MG63 (cell line): ENCODE measurements at places on chromosomes 12 and 14. TPM values are rescaled to one million over a fixed set of nuclear protein-coding genes. Genes with fewer than 3 reads are reported as not detected.

- DNase-seq, result no peak
These were observed 80.1 kb upstream of the PDZRN4 start for GRCh38 chr12:41108032-41108431.

DNA sequence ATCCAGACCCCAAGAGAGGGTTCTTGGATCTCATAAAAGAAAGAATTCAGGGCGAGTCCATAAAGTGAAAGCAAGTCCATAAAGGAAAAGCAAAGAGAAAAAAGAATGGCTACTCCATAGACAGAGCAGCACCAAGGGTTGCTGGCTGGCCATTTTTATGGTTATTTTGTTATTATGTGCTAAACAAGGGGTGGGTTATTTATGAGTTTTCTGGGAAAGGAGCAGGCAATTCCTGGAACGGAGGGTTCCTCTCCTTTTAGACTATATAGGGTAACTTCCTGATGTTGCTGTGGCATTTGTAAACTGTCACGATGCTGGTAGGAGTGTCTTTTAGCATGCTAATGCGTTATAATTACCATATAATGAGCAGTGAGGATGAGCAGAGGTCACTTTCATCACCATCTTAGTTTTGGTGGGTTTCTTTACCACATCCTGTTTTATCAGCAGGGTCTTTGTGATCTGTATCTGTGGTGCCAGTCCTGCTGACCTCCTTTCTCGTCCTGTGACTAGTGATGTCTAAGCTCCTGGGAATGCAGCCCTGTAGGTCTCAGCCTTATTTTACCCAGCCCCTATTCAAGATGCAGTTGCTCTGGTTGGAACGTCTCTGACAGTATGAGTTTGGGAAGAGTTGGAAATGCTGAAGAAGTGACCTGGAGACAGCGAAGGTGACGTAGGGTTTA, 100.5 kb downstream of the ZNF664 start:
- DNase-seq, result no peak

DNA sequence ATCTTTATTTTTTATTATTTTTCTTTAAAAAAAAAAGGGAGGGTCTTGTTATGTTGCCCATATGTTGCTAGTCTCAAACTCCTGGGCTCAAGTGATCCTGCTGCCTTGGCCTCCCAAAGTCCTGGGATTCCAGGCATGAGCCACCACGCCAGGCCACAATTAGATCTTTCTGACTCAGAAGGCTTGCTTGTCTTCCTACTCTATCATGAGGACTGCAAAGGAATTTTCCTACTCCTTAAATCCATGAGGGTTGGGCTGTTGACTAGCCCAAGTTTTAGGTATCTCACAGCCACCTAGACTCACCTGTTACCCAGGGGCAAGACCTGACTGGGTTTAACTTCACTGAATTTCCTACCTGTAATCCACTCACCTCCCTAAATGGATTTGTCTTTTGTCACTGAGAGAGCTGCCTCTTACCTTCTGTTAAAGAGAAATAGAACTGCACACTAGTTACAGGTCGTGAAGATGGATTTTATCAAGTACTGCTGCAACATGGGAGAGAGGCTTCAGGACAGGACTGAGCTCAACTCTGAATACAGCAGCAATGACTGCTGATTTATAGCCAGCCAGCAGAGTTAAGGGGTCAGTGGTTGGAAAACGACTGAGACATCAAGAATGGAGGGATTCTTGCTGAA, 72.3 kb downstream of the B4GALNT3 start:
- DNase-seq, result no peak

- no peak for DNase-seq
These were observed 48.2 kb downstream of the VEZT start for GRCh38 chr12:95265765-95266164.

DNA sequence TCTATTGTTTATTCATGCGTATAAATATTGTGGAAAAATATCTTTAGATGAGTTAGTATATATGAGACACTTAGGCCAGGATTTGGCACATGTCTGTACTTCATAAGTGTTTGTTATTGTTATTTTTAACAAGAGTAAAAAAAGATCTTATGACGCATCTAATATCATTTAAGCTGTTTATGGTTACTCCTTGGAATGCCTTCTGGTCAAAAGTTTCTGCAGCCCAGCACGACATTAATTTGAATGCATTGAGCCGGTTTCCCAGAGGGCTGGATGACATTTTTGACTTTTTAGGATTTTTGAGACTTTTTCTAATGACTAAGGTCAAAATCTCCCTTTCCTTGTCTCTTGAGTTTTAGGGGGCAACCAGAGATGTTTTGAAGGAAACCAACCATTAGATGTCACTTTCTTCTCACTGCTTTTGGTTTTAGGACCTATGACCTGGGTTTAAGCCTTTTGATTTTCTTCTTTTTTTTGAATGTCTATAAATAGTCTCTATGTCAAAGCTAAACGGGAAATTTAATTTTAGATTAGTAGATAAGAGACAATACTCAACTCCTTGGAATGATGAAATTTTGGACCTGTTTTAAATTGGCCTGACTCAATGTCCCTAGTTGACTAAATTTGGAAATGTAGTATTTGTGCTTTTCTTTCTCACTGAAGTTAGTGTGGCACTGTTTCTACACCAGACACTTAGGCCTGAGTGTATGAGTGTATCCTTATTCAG, 215.5 kb downstream of the AEBP2 start:
- peak; percentile 58 for DNase-seq

DNA sequence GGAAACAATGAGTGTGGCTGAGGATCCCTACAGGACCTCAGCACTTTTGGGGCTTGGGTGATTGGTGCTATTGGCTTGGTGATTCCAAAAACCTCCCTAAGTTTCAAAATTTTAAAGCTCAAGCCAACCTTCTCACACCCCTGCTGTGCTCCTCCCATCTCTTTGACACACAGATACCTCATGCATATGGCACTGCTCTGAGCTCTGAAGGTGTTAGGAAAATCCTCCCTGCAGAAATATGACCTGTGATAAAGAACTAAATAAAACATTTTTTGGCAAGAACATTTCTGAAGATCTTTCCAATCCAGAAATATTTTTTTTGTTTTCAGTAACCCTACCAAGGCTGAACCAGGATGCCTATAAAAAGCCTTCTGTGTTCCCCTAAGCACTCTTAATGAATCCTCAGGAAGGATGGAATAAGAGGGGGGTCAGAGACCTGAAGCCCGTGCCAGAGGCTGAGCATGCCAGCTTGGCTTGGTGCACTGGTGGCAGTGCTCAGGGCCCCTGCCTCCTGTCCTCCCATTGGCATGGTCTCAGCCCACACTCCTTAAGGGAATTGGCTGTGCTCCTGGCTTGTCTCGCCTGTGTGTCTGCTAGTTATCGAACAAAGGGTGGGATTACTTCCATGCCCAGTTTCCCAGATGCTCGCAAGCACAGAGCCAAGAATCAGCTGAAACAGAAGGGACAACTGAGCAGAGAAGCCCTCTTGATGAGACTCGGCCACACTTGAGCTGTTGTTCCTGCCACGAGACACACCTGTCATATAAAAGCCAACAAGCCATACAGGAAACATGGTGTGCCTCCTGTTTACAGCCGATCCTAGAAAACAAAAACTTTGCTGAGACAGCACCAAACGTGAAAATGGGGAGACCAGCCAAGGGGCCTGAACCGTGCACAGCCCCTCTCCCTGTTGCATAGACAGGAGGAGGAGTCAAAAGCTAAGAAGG, 132.7 kb upstream of the EEA1 start:
- no peak for DNase-seq

DNA sequence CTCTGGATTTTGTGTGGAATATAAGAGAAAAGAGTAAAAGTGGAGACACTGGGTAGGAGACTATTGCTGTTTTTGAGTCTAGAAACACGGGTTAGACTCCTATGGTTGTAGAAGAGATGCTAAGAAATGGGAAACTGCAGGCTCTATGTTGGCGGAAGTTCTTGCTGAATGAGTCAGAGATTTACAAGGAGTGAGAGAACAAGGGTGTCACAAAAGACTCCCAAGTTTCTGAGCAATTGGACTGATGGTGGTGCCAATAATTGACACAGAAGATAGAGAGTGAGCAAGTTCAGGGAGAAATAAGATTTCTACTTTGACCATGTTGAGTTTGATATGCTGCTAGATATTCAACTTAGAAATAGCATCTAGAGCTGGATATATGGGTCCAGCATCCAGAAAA, 2.6 kb upstream of the PRKD1 start:
- DNase-seq, result peak; percentile 18

GRCh38 chr14:77375164-77375950, 1.5 kb downstream of the TMED8 start:
- DNase-seq, result no peak

GRCh38 chr14:65339866-65340265, 72.7 kb upstream of the FUT8 start:
- DNase-seq, result no peak

DNA sequence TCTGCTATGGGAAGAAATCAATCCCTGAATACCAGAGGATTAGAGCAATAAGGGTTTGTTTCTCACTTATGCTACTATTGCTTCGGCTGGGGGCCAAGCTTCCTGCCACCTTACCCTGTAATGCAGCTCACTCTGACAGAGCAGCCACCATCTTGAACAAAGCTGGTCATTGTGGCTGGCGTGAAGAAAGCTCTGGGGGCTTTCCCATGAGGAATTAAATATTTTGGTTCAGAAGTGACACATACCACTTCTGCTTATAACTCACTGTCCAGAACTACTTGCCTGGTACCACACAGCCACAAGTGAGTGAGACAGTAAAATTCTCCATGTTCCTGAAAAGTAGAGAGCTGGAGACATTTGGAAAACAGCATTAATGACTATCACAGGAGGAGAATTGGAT, 82.6 kb downstream of the GALNT8 start:
- no peak for DNase-seq

DNA sequence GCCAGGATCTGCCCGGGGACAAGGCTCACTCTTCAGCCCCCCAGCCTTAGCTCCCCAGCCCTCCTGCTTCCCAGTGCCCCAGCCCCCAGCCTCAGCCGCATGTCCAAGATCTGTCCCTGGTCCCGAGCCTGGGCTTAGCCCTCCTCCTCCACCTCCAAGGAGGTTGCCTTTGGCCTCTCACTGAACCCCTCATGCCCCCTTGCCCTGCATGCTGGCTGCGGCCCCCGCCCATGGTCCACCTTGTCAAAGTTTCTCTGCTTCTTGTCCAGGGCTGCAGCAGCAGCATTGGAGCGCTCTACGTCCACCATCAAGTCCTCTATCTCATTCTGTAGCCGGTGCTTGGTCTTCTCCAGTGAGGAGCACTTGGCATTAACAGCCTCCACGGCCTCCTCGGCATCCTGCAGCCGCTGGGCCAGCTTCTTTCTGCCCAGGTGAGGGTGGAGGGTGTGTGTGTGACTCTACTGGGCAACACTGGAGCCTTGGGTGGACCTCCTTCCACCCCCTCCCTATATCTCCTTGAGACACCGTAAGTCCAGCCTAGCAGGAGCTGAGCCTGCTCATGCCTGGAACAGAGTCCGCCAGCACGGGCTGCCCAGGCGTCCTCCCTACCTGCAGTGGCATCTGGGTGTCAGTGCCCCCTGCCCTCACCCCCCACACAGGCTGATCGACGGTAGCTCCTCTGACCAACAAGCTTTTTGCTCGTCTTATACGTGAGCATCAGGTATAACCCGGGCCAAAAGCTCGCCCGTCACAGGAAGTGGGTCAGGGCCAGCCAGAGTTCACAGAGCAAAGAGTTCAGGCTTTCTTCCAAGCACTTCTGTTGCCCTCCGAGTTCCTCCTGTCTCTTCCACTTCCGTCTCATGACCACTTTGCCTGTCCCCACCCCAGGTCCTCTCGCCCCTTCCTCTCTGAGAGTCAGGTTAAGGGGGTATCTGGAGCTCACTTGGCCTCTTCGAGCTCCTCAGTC, 11.4 kb downstream of the CMTM5 start:
- no peak for DNase-seq

DNA sequence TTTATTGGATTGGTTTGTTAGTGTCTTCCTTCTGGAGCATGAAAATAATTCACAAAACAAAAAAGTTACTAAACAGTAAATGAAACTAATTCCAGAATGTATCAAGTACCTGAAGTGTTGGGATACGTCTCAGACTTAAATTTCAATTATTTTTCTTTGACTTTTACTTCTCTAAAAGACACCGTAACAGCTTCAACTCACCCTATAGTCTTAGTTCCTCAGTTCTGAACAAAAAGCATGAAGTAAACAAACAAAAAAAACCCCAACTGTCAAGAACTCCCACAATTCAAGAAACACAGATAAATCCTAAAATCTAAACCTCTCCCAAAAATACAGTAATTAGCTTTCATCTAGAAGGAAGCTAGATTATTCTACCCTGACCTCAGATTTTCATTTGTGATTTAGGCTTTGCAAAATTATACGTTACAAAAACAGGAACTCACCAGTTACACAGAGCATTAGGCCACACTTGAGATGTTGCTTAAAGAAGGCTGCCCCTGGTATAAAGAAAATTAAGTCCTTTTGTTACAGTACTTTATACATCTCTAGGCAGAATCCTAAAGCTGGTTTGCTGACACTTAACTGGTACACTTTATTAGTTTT, 10.2 kb downstream of the HEATR5A start:
- DNase-seq, result no peak

GRCh38 chr12:26046203-26046602, 78.6 kb downstream of the BHLHE41 start:
- no peak for DNase-seq

The TMEM52B gene
- not detected in 2 replicates for total RNA-seq

DNA sequence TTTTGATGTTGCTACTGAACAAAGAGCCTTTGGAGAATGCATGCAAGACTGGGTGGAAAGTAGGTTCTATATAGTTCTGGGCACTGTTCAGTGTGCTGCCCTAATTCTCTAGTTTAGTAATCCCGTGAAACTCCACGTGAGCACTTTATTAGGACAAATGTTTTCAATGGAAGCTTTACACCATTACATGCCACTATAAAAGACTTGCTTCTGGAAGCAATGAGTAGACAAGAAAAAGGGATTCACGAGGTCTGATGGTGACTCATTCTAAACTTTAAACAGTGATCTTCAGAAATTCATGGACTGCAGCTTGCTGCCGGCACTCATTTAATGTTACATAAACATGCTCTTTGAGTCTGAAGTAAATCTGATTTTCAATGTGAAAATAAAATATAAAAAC, 22.3 kb downstream of the ATG14 start:
- DNase-seq, result no peak

- no peak for DNase-seq
These were observed 17.8 kb downstream of the ACSM4 start for GRCh38 chr12:7321624-7322023.

DNA sequence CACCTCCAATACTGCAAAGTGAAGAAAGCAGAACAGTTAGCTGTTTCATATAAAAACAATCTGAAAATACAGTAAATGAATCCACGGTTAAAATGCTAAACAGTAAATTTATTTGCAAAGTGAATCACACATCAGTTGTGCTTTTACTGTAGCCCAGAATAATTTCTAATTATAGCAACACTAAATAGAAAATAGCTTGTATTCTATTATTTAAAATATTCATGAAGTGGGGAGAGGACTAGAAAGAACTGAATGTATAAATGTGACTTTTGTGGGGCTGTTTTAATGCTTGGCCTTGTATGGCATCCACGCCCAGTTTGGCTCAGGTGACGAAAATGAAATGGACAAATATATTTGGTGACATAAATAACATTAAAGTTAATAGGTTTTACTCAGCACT, 148.2 kb downstream of the ATP23 start:
- no peak for DNase-seq

DNA sequence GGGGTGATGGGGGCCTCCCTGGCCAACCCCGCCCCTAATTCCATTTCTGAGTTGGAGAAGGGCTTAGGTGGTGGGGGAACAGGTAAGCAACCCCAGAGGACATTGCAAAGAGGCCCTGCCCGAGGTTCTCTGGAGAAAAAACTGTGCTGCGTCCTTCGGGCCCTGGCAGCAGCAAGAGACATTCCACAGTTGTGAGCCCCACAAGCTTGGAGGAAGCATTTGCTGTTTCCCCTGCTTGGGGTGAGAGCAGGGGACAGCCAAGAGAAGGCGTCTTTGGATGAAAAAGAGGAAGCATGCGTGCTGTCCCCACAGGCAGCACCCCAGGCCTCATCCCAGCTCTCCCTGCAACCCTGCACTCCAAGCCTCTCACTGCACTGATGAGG, 1.3 kb downstream of the BDKRB2 start:
- DNase-seq, result no peak
